NCI-H2081 (cell line): ENCODE measurements at places on chromosomes 5 and 9.

DNA sequence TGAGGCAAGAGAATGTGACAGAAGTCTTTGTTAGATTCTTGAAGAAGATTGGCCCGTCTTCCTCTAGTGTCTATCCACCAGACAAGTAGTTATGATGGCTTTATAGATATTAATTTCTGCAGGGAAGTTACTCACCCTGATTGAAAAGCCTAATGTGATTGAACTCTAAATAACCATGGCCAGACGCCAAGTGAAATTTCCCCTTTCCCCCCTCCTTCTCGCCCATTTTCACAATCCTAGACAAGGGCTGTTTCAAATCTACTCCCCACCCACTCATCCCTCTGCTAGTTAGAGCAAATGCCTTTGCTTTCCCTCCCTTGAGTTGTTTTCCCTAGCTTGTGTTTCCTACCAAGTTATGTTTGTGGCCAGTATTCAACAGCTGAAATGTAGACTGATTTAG, 182.5 kb downstream of the TMEM167A start:
- no peak for DNase-seq

DNA sequence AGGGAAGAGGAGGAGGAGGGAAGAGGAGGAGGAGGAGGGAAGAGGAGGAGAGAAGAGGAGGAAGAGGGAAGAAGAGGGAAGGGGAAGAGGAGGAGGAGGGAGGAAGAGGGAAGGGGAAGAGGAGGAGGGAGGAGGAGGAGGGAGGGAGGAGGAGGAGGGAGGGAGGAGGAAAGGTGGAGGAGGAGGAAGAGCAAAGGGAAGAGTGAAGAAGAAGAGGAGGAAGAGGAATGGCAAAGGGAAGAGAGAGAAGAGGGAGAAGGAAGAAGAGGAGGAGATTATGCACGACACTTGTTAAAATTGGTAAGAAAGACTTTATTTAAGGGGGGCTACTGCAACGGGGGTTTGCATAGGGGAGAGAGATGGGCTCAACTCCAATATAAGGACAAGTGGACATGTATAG, 221.2 kb downstream of the SLIT3 start:
- no peak for DNase-seq

GRCh38 chr5:33244441-33245150, 196.2 kb upstream of the TARS1 start:
- no peak for DNase-seq

DNA sequence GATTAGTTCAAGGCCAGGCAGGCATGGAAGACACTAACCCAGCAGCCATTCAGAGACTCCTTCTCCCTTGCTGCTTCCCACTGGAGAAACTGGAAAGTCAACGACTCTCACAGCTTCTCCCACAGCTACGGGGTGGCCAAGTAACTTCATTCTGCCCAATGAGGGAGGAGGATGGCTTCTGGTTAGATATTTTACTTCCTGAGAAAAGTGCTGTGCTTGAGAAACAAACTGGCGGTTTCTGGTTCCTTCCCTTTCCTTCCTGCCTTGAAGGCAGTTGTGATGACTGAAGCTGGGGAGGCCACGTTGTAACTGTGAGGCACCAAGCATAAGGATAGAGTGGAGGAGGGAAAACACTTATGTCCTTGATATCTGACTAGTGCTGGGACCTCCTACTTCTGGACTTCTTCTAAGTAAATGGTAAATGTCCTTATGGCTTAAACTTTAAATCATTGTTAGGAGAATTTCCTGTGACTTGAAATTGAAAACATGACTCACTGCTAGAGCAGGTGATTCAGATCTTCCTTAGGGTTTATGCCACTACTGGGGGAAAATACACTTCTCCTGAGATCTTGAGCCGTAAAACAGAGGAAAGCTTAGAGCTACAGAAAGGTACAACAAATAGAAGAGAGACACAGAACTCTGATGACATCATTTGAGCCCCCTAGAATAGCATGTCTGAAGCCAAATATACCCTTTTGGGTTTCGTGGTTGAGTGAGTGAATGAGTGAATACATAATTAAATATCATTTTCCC, 3.1 kb upstream of the GNPDA1 start:
- DNase-seq, result no peak

- DNase-seq, result no peak
Observed at GRCh38 chr5:58183078-58183785, 276.7 kb downstream of the PLK2 start.

DNA sequence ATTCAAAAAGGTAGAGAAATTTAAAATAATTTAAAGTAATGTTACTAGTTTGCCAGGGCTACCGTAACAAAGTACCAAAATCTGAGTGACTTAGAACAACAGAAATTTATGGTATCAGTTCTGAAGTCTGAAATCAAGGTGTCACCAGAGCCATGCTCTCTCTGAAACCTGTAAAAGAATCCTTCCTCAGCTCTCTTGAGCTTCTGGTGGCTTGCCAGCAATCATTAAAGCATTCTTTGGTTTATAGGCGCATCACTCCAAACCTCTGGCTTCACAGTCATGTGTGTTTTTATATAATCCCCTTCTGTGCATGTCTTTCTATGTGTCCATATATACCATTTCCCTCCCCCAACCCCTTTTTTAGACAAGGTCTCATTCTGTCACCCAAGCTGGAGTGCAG, 220.3 kb downstream of the COX7C start:
- no peak for DNase-seq

DNA sequence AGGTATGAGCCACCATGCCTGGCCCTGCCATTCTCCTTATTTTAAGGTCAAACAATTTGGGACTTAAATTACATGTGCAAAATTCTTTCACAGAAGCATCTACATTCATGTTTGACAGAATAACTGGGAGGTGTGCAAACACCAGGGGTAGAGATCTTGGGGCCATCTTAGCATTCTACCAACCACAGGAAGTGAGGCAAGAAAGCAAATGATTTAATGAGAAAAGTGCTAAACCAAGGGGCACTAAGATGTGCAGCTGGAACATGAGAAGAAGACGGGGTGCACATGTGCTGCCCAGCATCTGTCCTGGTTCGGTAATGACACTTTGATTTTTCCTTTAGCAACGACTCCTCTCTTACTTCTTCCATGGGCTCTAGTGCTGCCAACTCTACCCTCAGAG, 1.2 kb upstream of the F12 start:
- no peak for DNase-seq

DNA sequence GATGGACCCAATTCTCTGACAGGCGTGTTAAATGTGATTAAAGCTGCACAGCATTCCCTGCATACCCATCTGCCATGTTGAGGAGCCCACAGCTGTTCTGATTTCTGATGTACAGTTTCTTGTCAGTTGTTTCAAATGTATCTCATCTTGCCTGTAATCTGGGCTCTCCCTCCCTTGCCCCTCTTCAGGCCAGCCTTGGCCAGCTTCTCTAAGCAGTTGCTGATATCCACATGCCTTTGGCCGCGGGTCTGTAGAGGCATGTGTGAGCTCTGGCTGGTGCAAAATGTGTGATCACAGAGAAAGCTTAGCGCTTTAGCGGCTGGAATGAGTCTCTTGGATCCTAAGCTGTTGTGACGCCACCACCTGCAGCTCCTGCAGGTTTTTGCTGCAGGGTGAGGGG, 332.0 kb downstream of the MLLT3 start:
- DNase-seq, result no peak

DNA sequence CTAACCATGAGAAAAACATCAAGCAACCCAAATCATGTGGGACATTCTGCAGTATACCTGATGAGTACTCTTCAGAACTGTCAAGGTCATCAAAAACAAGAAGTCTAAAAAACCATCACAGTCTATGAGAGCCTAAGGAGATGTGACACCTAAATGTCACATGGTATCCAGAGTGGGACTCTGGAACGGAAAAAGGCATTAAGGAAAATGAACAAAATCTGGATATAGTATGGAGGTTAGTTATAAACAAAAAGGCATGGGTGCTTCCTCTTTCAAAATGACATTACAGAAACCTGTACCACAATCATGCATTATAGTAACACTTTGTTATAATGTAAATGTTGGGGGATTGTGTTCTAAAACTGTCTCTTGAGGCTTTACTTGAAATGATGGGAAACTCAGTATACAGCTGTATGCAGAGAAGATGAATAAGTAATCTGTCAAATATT, 47.4 kb downstream of the PRKACG start:
- no peak for DNase-seq
